ENCODE measurements at places on chromosomes 4 and X. TPM values are rescaled to one million over a fixed set of nuclear protein-coding genes. Genes with fewer than 3 reads are reported as not detected.

Gene GPM6B
- total RNA-seq: not detected

Gene UGT2B10
- not detected for total RNA-seq

Gene CPEB2
- total RNA-seq: 8.3 TPM

Gene GASK1B
- total RNA-seq: 0.21 TPM

Gene MAP7D2
- total RNA-seq: 0.13 TPM

Measured in GM12878 (cell line).